ENCODE measurements at places on chromosomes 1 and 21.

- DNase-seq, result no peak
These were observed 295.7 kb downstream of the CHRM3 start for GRCh38 chr1:239682046-239682445.

DNA sequence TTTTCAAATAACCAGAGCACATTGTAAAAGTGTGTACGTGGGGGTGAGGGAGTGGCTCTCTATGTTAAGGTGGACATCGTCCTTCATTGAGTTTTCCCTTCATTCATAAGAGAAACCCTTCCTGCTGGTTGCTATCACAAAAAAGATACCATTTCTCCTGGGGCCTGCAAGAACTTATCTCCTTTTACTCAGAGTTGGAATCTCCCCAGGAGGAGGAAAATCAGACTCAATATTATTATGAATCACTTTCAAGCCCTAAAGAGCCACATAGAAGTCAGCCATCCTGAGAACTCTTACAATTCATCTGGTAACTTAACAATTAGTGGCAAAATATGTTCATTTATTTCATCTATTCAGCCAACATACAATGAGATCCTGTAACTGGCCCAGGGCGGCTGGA, 27.1 kb upstream of the TGFBR3 start:
- DNase-seq, result no peak

DNA sequence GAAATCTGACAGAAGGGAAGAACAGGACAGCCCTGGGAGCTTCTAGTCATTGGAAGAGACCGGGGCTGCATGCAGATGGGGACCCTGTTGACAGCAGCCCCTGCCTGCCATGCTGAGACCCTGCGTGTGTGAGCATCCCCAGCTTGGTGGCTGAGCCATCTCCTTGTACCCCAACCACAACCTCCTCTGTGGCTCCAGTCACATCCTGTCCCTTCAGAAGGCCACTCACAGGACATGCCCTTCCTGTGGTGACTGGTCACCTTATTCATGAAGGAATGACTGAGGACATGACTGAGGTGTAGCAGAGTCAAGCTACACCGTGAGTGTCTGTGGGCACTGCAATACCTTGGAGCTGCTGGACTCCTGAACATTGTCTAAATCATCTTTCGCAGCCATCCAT, 141.8 kb upstream of the ERRFI1 start:
- DNase-seq, result no peak

DNA sequence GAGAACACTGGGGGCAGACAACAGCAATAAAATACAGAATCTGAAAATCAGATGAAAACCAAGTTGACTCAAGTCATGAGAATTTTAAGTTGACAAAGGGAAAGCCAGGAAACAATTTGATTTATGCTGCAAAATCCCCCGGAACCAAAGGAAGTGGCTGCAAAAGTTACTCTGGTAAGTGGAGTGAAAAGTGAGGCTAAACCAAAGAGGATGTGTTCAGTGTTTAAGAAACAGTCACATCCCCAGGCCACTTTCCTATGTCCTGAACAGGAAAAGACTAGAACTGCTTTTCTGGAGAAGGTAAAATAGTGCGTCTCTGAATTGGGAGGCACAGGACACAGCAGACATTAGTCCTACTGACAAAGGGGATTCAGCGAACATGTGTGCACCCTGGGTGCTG, 5.9 kb downstream of the TARBP1 start:
- no peak for DNase-seq

GRCh38 chr1:233587958-233588799, 25.7 kb upstream of the KCNK1 start:
- no peak for DNase-seq

GRCh38 chr1:38549191-38549590, 310.4 kb downstream of the RRAGC start:
- no peak for DNase-seq

DNA sequence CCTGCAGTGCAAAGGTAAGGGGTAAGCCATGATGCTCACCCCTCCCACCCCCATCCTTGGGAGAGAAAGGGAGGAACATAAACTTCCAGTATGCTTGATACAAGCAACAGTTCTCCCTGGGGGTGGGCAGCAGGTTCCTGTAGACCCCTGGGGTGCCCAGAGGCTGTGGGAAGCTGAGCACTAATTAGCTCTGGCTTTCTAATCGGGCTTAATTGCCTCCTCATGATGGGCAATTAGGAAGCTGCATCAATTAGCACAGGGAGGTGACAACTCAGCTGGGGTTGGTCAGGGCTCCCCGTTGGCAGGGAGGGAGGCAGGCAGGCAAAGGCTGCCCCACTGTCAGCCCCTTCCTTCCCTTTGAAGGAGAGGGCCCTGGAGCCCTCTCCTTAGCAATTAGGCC, 15.7 kb upstream of the LMNA start:
- DNase-seq, result no peak

DNA sequence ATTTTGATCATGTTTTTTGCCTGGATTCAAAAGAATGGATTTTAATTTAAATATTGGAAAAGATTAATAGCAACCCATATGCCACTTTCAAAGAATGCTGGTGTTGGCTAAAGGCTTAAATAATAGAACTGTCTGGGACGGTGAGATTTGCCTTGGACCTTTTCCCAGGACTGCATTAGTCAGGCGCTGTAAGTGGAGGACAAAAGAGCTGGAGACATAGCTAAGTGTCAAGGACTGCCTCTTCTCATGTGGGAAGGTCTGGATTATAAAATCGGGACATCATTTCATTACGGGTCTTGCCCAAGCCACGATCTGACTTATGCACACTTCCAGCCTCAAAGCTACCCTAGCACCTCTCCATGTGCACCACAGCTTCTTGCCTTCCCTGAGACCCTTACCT, 458.5 kb upstream of the DEPDC1 start:
- no peak for DNase-seq

GRCh38 chr21:42505090-42505726, 8.4 kb upstream of the SLC37A1 start:
- DNase-seq, result no peak

- DNase-seq, result no peak
These were observed 17.7 kb upstream of the NTPCR start for GRCh38 chr1:232932486-232933425.

DNA sequence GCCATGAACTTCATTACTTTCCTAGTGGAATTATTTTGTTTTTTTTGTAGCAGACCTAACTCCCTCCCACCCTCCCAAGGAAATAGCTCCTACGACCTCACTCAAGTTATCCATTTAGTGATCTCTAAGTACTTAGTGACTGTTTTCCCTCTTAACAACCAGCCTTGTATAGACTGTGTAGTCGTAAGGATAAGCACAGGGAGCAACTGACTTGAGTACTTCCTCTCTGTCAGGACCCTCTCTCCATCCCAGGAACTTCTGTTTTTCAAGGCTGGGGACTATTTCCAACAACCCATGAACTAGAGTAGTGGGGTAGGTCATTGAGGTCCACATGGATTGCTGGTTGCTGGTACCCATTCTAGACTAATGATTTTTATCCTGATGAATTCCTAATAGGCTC, 1.9 kb downstream of the AGO1 start:
- no peak for DNase-seq

DNA sequence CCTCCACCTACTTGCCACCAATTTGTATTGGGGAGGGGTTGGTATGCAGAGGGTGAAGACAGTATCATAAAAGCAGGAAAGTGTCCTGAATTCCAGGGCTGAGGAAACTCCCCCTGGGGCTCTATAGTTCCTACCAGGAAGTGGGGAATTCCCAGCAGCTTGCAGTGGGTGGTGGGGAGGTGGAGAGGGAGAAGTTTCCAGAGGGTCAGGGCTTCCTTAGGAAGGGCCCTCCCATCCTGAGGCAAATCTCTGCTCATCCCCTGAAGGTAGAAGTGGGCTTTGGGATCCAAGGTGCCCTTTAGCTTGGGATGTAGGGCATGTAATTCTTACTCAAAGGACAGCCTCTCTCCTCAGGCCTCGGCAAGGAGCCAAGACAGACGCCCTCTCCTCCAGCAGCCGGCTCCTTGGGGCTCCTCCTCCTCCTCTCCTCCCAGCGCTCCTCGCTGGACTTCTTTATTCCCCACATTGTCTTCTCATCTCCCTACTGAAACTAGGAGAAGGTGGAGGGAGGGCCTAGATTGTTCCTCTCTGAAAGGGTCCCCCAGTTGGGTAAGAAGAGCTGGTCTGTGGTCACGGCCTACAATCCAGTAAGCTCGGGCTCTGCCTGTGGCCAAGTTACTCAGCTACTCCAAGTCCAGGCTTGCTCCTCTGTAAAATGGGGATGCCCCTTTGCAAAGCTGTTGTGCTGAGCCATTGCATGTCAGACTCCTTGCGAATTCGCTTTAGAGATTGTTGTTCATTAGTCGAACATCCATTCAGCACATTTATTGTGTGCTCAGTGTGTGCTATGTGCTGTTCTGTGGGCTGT, 17.9 kb upstream of the CSF1 start:
- no peak for DNase-seq

DNA sequence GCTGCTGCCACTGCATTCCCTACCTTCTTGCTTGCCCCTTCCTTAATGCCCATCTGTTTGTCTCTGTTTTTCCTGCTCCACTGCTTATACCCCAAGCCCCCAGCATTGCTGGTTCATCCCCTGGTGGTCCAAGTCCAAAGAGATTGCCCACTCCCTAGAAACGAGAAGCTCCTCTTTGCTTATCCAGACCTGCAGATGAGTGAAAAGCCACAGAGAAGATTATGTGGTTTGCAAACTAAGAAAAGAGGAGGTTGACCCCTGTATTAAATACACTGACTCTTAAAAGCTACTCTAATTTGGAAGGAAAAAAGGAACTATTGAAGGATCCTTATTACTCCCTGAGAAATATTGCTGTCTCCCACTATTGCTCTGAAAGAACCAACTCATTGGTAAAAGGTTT, 146.8 kb upstream of the RAB4A start:
- DNase-seq, result no peak

DNA sequence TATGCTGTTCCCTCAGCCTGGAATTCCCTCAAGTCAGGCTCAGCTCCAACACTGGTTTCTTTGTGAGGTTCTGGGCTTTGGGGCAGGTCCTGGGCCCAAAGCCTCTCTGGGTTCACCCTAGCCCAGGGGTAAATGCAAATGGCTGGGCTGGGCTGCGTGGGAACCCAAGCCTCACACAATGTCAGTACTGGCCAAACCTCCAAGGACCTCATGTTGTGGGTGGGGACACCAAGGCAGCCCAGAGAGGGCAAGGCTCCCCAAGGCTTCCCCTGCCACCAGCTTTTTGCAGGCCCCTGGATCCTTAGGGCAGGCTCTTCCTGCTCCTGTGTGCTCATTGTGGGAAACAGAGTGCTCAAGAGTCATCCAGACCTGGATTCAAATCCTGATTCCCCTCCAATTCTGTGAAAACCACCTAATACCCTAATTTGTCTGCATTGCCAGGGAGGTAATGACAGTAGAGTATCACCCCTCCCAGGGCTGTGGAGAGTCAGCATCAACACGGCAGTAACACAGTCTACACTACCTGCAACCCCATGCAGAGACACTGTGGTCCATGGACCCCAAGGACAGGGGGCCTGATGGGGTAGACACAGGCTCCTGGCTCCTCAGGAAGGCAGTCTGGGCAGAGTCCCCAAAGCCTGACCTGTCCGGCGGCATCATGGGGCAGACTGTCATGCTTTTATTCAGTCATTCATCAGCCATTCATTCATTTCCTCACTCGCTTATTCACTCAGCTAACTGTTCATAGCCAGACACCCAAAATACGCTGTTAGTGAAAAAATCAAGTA, 85.7 kb downstream of the DMRTB1 start:
- no peak for DNase-seq

GRCh38 chr1:157639800-157640199, 41.9 kb upstream of the FCRL4 start:
- no peak for DNase-seq

DNA sequence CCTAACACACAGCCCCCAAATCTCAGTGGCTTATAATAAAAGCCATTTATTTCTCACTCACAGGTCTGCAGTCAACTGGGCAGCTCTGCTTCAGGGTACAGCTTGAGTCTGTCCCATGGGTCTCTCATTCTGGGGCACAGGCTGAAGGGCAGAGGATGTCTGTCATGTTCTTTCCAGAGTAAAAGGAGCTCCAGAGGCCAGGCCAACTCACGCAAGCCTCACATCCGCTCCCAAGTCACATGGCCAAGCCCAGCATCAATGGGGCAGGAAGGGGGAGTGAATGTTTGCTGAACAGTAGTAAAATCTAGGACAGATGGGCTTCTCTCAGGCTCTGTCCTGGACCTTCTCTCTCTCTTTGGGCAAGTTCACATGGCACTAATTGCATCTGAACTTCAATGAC, 7.1 kb upstream of the SSBP3 start:
- no peak for DNase-seq

DNA sequence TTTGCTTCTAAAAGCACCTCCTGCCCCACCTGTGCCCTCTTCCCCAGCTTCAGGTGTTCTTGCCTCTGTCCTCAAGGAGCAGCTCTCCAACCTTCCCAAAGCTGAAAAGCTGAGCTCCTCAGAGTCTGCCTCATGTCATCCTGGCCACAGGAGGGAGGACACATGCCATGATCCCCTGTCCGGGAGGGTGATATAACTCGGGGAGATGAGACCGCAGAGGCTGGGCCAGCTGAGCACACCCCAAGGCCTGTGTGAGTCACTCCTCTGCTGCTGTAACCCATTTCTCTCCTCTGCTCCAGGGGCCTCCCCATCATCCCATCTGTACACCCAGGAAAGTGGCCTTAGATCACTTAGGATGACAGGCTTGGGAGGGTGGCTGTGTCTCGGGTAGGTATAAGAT, 49.8 kb downstream of the EPHB2 start:
- no peak for DNase-seq

DNA sequence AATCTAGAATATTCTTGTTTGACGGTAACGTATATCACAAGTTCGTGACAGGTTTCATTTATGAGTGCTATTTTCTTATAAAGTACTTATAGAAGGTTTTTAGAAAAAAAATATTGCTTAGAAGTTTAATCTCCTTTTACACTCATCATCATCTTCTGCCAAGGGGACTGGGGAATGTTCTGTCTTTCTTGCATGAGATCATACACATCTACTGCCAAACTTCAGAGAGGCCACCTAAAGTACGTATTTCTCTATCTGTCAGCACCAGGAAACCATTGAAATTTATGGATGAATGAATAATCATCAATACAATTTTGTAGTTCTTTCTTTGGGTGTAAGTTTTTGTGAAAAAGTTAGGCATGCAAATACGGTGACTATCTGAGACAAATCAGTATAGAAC, 245.8 kb downstream of the SPATA17 start:
- no peak for DNase-seq
